ELR (cell line): ENCODE measurements at places on chromosomes 6 and 20.

- DNase-seq: no peak
These were observed 33.8 kb upstream of the PMEPA1 start for GRCh38 chr20:57743450-57744095.

GRCh38 chr20:62835931-62836861, 19.3 kb downstream of the COL9A3 start:
- DNase-seq: no peak

GRCh38 chr6:93366506-93366905, 52.9 kb downstream of the EPHA7 start:
- no peak for DNase-seq

DNA sequence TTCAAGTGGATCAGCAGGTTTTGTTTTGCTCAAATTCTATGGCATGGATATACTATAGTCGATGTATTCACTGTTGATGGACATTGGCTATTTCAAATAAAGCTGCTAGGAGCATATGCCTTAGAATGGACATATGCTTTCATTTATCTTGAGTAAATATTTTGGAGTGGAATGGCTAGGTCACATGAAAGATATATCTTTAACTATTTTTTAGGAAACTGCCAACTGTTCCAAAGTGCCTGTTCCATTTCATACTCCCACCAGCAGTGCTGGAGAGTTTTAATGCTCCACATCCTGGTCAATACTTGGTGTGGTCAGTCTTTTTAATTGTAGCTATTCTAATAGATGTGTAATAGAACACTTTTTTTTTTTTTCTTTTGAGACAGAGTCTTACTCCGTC, 81.1 kb upstream of the PIM1 start:
- DNase-seq: no peak

GRCh38 chr20:38126146-38126921, 38.7 kb downstream of the TGM2 start:
- DNase-seq: peak; percentile 43

DNA sequence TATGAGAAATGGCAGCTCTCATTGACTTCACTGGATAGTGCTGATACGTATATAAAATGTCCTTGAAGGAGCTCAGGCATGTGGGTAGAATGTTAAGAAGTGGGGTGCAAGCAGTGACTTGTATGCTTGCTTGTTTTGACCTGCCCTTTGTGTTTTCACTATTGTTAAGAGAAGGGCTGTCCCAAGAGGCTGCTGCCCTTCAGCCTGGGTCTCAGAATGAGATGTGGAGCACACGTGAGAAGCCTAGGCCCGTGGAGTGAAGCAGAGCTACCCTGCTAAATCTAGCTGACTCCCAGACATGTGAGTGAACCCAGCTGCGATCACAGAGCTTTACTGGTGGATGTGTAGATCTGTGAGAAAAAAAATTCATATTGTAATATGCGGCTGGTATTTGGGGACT, 305.3 kb upstream of the RGS17 start:
- DNase-seq: no peak

DNA sequence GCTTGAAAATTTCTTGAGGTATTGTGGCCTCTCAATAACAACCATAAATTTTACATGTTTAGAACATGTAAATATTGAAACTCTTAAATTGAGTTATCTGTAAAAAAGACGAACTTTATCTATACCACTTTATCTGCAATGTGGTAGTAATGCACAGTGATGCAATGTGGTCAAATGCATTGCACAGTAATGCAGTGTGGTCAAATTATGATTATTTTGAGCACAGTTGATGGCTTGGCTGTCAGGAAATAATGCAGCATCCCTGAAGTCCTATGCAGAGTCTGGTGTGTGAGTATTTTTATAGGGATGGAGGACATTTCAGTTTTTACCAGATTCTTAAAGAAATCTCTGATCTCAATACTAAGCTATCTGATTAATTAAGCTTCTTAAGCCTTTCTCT, 5.1 kb downstream of the TTK start:
- no peak for DNase-seq

GRCh38 chr6:124434421-124434820, 527.8 kb upstream of the RNF217 start:
- no peak for DNase-seq

GRCh38 chr6:42973926-42974325, 5.1 kb downstream of the PEX6 start:
- DNase-seq: no peak

- peak; percentile 87 for DNase-seq
These were observed 322.5 kb downstream of the HACE1 start for GRCh38 chr6:104537180-104537579.

DNA sequence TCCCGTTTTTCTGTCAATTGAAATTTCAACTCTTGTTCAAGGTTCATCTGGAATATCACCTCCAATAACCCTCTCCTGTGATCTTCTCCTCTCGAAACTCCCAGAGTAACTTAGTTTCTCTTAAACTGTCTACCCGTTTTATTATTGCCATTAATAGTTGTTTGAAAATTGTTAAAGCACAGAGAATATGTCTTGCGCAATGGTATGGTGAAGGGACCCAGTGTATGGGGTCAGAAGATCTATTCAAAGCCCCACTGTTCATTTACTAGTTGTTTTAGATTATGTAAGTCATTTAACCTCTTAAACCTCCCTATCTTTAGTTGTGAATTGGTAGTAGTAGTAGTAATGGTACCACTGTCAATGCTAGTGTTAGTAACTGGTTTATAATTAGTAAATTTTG, 6.2 kb upstream of the TAB2 start:
- DNase-seq: no peak

GRCh38 chr6:74277777-74278186, 581.8 kb downstream of the CD109 start:
- DNase-seq: no peak

DNA sequence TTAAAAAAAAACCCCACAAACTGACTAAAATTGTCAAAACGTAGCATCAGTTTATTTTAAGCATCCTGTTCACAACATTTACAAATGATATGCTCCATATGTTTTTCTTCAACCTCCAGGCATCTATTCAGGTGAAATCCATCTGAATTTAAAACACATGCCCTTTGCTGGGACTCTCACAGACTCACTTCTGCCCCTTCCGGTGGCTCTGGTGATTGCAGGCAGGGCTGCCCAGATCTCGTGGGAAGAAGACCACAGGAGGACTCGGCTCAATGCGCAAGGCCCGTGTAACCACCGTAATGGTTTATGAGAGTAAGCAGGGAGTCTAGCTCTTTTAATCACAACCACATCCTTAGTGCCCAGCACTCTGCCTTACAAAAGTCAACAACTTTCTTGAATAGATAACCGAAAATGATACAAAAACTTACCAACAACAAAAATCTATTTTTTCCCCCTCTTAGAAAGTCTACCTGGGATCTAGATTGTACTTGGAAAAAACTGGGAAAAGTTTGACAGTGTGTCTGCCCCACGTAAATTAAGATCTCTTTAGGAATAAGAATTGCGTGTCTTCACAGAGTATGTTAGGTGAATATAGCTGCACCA, 139.1 kb downstream of the KIF16B start:
- peak; percentile 51 for DNase-seq

DNA sequence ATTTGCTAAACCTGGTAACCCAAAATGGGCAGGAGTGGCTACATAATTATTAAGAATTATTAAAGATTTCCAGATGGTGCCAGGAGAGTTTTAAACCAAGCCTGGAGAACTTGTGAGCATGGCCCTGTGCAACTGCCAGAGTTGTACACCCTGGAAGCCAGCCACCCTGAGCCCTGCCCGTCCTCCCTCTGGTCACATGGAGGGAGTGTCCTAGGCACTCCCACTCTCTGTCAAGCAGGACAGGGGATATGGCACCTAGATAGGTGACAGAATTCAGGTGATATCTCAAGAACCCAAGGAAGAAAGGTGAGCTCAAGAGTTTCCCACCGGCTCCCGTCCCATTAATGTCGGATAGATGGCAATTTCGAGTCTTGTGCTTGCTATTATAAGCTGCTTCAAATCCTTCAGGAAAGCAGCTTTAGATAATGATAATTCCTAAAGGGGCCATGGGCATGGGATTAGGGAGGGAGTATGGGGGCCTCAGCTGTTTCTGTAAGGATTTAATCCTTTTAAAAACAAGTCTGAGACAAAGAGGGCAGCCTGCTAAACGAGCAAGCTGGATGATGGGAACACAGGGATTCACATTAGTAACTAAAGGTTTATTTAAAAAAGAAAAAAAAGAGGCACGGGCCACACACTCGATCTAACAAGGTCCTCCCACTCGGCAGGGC, 169.1 kb downstream of the BMP7 start:
- no peak for DNase-seq

GRCh38 chr6:12410946-12411345, 120.8 kb downstream of the EDN1 start:
- DNase-seq: no peak

DNA sequence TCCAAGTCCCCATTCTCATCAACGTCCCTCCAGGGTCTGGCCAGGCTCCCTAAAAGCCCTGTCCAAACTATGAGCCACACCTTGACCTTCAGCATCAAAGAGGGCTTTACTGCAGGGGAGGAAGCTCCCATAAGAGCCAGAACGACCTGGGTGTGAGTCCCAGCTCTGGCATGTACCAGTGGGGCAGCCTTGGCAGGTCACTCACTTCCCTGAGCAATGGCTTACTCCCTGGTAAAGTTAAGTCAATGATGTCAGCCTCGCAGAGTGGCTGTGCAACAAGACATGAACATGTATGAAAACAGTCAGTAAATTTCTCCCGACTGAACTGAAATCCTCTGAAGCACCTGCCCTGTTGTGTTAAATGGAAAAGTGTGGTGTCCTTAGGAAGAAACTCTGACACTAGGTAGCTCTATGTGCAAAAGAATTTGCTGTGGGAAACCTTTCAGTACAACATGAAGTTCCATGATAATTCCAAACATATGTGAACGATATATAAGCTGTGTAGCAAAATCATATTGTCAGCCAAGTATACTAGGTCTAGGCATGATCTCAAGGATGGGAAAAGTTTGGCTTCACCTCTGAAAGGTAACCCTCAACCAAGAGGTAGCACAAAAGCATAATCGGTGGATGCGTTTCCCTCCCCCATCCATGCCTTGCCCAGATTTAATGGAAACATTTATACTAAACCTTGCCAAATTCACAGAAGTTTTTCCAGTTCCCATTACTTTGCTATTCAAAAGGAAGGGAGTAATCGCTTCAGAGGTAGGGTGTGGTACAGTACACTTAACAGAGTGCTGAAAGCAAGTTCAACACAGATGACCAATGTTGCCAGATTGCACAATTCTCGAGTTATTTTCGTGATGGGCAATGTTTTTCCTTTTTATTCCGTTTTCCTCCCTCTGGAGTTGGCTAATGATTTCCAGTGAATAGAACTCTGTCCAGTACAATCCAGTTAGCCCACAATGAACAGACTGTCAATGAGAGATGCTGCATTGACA, 49.0 kb upstream of the RANBP9 start:
- DNase-seq: peak; percentile 11

DNA sequence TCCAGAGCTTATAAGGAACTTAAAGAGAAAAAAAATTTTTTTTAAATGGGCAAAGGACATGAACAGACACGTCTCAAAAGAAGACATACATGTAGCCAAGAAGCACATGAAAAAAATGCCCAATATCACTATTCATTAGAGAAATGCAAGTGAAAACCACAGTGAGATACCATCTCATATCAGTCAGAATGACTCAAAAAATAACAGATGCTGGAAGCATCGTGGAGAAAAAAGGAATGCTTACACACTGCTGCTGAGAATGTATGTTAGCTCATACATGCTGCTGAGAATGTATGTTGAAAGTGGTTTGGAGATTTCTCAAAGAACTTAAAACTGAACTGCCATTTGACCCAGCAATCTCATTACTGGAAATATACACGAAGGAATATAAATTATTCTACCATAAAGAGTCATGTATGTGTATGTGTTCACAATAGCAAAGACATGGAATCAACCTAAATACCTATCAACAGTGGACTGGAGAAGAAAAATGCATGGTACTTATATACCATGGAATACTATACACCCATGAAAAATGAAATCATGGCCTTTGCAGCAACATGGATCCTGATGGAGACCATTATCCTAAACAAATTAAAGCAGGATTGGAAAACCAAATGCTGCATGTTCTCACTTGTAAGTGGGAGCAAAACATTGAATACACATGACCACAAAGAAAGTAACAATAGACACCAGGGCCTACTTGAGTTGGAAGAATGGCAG, 5.2 kb downstream of the OR11A1 start:
- DNase-seq: peak; percentile 87

DNA sequence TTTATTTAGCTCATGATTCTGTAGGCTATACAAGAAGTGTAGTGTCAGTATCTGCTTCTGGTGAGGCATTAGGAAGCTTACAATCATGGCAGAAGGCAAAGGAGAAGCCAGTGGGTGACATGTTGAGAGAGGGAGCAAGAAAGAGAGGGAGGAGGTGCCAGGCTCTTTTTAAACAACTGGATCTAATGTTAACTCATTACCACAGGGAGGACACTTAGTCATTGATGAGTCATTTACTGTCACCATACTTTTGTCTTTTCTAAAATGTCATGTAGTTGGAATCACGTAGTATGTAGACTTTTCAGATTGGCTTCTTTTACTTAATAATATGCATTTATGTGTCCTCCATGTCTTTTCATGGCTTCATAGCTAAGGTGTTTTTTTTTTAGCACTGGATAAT, 58.1 kb downstream of the NUS1 start:
- peak; percentile 22 for DNase-seq

- DNase-seq: peak; percentile 84
These were observed 24.5 kb downstream of the ILRUN start for GRCh38 chr6:34671801-34672656.

DNA sequence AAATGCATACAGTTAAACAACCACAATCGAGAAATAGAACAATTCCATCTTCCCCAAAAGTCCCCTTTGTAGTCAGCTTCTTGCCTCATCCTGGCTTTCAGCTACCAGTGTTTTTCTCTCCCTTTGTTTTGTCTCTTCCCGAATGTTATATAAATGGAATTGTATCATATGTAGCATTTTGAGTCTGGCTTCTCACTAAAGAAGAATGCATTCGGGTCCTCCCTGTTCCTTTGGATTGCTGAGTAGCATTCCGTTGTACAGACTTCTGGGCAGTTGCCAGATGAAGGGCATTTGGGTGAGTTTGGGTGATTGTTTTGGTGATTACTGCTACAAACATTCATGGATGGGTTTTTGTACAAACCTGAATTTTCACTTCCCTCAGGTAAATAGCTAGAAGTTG, 27.8 kb downstream of the PRPH2 start:
- DNase-seq: peak; percentile 51
